ENCODE measurements at places on chromosomes 2 and 18. TPM values are rescaled to one million over a fixed set of nuclear protein-coding genes. Genes with fewer than 3 reads are reported as not detected.
A peak's percentile ranks its signal among the peaks of the same experiment; 100 is the strongest.

LCT gene
- total RNA-seq: not detected

KIF1A gene
- total RNA-seq: 279 TPM

NCKAP5 gene
- total RNA-seq: 0.55 TPM

DOK6 gene
- 4.1 TPM for total RNA-seq

GRCh38 chr2:3519255-3520205, at the start of gene ADI1:
ADI1 (minus strand) TSS chr2:3519531; CDS start chr2:3519487, 44 bp downstream.
- H3K4me1 ChIP-seq: peaks cover 22% of the 10 kb centered on the region
- peak within 1 kb of the TSS; percentile 85 for H3K27ac ChIP-seq
- peak within 1 kb of the TSS; percentile 78 for H3K4me3 ChIP-seq
- peaks cover 30% of the 10 kb centered on the region for H3K27me3 ChIP-seq
- DNase-seq: peak; percentile 78

DNA sequence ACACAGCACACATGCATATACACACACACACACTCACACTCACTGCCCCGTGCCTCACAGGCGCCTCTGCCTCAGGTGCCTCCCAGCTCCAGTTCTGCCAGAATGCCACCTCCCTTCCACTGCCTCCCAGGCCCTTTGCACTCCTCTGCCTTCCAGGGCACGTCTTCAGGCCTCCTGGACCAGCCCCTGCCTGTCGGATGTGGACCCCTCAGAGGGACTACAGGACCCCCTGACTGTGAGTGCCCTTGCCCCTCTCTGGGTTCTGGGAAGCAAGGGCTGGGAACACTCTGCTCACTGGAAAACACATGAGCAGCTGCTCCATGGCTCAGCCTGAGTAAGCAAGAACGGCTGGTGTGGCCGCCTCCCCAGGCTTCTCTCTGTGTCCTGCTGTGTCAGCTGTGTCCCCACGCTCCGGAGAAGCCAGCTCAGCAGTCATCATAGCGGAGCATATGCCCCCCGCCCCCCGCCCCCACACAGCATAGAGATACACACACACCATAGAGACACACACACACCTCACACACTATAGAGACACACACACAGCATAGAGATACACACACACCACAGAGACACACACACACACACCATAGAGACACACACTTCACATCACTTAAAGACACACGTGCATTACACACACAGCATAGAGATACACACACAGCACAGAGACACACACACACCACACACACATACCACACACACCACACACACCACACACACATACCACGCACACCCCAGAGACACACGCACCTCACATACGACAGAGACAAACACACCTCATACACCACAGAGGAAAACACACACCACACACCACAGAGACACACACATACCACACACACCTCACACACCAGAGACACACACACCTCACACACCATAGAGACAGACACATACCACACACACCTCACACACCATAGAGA, 271.3 kb downstream of the CYRIA start:
- H3K4me3 ChIP-seq: no peak overlapping the region
- H3K36me3 ChIP-seq: no peaks in the 10 kb centered on the region
- H3K27ac ChIP-seq: no peak overlapping the region
- no peak for DNase-seq
- H3K27me3 ChIP-seq: peaks cover 4% of the 10 kb centered on the region
- H3K4me1 ChIP-seq: no peaks in the 10 kb centered on the region

DNA sequence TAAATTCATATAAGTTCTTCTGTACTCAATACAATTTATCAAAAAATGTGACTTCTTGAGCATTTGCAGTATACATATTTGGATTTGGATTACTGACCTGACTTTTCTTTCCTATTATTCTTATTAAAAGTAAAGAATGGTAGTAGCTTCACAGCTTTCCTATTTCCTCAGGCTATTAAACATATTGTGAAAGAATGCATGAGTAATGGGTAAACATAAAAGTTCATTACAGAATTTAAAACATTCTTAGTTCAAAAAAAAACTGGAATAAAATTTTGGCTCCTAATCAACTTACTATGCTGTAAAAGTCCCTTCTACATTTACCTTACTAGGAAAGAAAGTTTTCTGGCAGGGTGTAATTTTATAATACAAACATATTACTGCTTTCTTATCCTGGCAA, 27.3 kb upstream of the C2orf66 start:
- DNase-seq: no peak
- H3K4me3 ChIP-seq: no peak overlapping the region
- H3K27me3 ChIP-seq: no peaks in the 10 kb centered on the region
- peaks cover 13% of the 10 kb centered on the region for H3K36me3 ChIP-seq
- H3K4me1 ChIP-seq: no peaks in the 10 kb centered on the region

DNA sequence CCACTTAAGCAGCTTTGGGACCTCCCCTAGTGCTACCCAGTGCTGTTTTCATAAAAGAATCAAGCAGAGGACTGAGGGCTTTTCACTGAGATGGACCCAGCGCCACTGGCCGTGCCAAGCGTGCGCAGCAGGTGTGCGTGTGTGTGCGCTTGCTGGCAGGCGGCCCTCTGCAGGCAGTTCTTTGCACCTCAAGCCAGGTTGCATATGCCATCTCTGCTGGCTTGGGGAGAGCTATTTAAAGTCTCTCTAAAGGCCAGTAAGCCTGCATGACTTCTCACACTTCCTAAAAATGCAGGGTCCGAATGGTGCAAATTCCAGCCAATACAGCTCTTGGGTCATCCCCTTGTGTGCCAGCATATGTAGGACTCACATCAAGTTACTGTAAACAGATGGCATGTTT, 255.5 kb downstream of the RNF152 start:
- peak; percentile 53 for DNase-seq
- H3K4me3 ChIP-seq: peak overlapping the region; percentile 33
- peaks cover 35% of the 10 kb centered on the region for H3K4me1 ChIP-seq

- no peak for DNase-seq
- H3K4me3 ChIP-seq: no peak overlapping the region
- no peaks in the 10 kb centered on the region for H3K36me3 ChIP-seq
- H3K27ac ChIP-seq: no peak overlapping the region
- H3K4me1 ChIP-seq: 0 out of 2 replicates have a peak, but pooled peaks cover 7% of the 10 kb centered on the region
- H3K27me3 ChIP-seq: peaks cover 100% of the 10 kb centered on the region
These were observed 116.6 kb upstream of the FAM136A start for GRCh38 chr2:70418514-70418913.

DNA sequence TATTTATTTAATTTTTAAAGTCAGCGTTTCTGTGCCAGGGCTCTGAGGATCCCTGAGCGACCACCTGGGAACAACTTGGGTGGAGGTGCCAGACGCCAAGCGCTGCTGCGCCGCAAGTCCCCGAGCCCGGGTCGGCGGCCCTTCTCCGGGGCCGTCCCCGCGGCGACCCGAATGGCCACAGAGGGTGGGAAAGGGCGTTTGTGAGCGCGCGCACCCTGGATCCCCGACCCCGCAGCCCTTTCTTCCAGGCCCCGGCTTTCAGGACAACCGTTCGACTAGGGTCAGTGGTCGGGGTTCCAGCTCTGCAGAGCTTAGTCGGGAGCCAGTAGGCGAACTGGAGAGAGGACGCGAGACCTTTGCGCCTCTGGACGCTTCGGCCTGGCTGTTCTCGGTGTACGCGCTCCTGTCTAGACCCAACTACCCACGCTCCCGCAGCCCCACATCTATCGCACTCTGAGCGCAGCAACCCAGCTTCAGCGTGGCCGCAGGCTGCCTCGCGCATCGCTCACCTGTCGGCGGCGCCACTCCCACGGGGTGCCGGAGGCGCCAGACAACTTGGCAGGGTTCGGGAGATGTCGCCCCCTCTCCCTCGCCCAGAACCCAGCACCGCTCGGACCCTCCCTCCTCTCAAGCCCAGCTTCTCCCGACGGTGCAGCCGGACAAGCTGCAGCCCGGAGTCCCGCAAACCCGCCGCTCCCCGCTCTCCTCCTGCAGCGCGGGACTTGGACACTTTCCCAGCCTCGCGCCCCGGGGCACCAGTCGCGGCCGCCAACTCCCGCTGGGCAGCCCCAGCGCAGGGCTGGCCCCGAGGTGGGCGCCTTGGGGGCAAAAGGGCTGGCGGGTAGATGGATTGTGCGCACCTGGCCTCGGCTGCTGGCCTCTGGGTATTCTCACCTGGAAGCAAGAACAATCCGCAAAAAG, 758 bp downstream of the LYPD1 start:
- peak; percentile 56 for DNase-seq
- peak overlapping the region; percentile 82 for H3K4me3 ChIP-seq
- H3K36me3 ChIP-seq: no peaks in the 10 kb centered on the region
- H3K27me3 ChIP-seq: peaks cover 84% of the 10 kb centered on the region
- H3K27ac ChIP-seq: no peak overlapping the region

GRCh38 chr18:42053188-42053781, 98.3 kb downstream of the PIK3C3 start:
- peaks cover 18% of the 10 kb centered on the region for H3K36me3 ChIP-seq
- H3K4me1 ChIP-seq: peaks cover 18% of the 10 kb centered on the region
- no peaks in the 10 kb centered on the region for H3K27me3 ChIP-seq

DNA sequence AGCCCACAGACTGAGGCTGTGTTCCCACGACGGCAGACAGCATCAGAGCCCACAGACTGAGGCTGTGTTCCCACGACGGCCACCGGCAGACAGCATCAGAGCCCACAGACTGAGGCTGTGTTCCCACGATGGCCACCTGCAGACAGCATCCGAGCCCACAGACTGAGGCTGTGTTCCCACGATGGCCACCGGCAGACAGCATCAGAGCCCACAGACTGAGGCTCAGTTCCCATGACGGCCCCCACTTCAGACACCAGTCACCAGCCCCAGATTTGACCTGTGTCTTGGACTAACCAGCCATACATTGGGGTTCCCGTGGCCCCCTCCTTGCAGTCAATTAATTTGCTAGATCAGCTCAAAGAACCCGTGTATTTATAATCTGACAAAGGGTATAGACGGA, 57.8 kb upstream of the SNTG2 start:
- DNase-seq: no peak
- H3K4me1 ChIP-seq: peaks cover 49% of the 10 kb centered on the region
- H3K27ac ChIP-seq: no peak overlapping the region

GRCh38 chr18:1018181-1018681, 113.6 kb downstream of the ADCYAP1 start:
- no peak overlapping the region for H3K4me3 ChIP-seq
- peaks cover 29% of the 10 kb centered on the region for H3K27me3 ChIP-seq
- H3K27ac ChIP-seq: no peak overlapping the region
- no peak for DNase-seq
- no peaks in the 10 kb centered on the region for H3K36me3 ChIP-seq

- peaks cover 25% of the 10 kb centered on the region for H3K4me1 ChIP-seq
- no peaks in the 10 kb centered on the region for H3K27me3 ChIP-seq
- no peak overlapping the region for H3K4me3 ChIP-seq
- peaks cover 14% of the 10 kb centered on the region for H3K36me3 ChIP-seq
These were observed 1256.7 kb upstream of the NRXN1 start for GRCh38 chr2:52288596-52288995.

GRCh38 chr2:222294996-222295367, 3.8 kb downstream of the PAX3 start:
- H3K27ac ChIP-seq: no peak overlapping the region
- no peak for DNase-seq
- 0 out of 2 replicates have a peak, but pooled peaks cover 7% of the 10 kb centered on the region for H3K36me3 ChIP-seq
- H3K27me3 ChIP-seq: peaks cover 99% of the 10 kb centered on the region
- peak overlapping the region; percentile 61 for H3K4me3 ChIP-seq

GRCh38 chr18:36711014-36711725, 117.6 kb downstream of the TPGS2 start:
- no peak overlapping the region for H3K27ac ChIP-seq
- no peaks in the 10 kb centered on the region for H3K36me3 ChIP-seq
- H3K4me3 ChIP-seq: no peak overlapping the region
- H3K27me3 ChIP-seq: no peaks in the 10 kb centered on the region

- H3K4me1 ChIP-seq: no peaks in the 10 kb centered on the region
- H3K36me3 ChIP-seq: peaks cover 6% of the 10 kb centered on the region
- H3K4me3 ChIP-seq: no peak overlapping the region
- no peaks in the 10 kb centered on the region for H3K27me3 ChIP-seq
- DNase-seq: peak; percentile 16
These were observed 73.3 kb downstream of the PIK3C3 start for GRCh38 chr18:42028247-42028832.

DNA sequence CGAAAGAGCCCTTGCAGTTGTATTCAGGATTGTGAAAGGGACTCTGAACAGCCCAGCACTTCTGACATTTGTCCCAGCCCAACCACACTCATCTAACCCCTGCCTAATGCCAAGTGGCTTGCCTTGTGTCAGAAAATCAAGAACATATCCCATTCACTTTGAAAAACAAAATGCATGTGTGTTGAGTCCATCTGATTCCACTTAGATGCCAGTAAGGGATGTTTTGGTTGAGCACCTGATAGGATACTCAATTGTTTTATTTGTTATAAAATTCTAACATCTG, 776.8 kb downstream of the BCL11A start:
- DNase-seq: no peak
- H3K27me3 ChIP-seq: no peaks in the 10 kb centered on the region
- H3K4me3 ChIP-seq: no peak overlapping the region
- no peaks in the 10 kb centered on the region for H3K36me3 ChIP-seq
- no peak overlapping the region for H3K27ac ChIP-seq

- no peak overlapping the region for H3K27ac ChIP-seq
- peaks cover 6% of the 10 kb centered on the region for H3K27me3 ChIP-seq
- H3K4me3 ChIP-seq: peak overlapping the region; percentile 96
These were observed 1.3 kb downstream of the MRPL33 start for GRCh38 chr2:27772804-27773203.

GRCh38 chr18:57516056-57516455, 70.4 kb downstream of the FECH start:
- H3K4me1 ChIP-seq: no peaks in the 10 kb centered on the region
- no peak for DNase-seq
- H3K36me3 ChIP-seq: no peaks in the 10 kb centered on the region
- no peak overlapping the region for H3K4me3 ChIP-seq

DNA sequence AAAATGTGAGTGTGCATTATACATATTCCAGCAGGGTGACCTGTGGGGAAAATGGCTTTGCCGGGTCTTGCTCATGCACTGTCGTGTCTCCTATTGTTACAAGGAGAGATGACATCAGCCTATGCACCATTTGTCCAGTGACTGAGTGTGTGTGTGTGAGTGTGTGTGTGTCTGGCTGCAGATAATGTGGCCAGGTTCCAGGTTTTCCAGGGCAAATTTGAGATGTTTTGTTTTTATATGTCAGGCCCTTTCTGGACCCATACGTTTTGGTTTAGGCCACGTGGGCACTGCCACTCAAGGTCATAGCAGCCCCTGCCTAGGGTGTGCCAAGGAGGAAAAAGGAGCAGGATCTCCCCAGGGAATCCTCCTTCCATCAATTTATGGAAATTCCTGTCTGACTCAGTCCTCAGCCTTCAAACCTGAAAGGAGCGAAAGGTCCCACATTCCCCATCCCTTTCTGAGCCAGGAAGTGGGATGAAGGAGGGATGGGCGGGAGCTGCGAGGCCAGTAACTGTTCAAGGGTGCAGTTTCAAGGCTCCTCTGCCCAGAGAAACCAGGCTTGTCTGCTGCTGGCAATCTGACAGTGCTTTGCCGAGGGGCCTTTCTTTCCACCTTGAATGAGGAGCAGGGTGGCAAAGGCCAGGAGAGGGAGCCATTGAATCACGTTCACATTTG, 93.0 kb upstream of the SMAD2 start:
- DNase-seq: peak; percentile 63
- no peak overlapping the region for H3K4me3 ChIP-seq
- H3K4me1 ChIP-seq: peaks cover 44% of the 10 kb centered on the region
- H3K36me3 ChIP-seq: no peaks in the 10 kb centered on the region

GRCh38 chr18:49133112-49133511, 182.3 kb upstream of the SMAD7 start:
- H3K27me3 ChIP-seq: no peaks in the 10 kb centered on the region
- peaks cover 8% of the 10 kb centered on the region for H3K4me1 ChIP-seq
- no peaks in the 10 kb centered on the region for H3K36me3 ChIP-seq
- no peak for DNase-seq
- H3K4me3 ChIP-seq: no peak overlapping the region
